ENCODE measurements at places on chromosomes 11 and 22.

DNA sequence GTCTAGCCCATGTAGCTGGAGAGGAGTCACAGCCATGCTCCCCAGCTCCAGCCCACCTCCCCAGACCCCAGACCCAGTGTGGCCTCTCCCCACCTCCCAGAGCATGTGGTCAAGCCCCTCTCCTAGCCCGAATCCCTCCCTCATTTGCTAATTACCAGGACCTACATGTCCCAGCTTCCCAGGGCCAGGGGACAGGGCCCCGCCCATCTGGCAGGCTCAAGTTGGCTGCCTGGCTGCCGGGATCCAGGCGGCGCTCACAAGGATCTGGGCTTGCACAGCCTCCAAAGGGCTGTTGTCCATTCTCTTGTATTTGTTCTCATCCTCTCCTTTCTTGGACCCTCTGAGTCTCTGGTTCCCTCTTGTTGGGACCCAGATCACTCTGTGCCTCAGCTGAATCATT lies 4.6 kb upstream of the MIF start:
- no peak for DNase-seq

- no peak for DNase-seq
Observed at GRCh38 chr11:119795690-119796089, 66.7 kb upstream of the NECTIN1 start.

DNA sequence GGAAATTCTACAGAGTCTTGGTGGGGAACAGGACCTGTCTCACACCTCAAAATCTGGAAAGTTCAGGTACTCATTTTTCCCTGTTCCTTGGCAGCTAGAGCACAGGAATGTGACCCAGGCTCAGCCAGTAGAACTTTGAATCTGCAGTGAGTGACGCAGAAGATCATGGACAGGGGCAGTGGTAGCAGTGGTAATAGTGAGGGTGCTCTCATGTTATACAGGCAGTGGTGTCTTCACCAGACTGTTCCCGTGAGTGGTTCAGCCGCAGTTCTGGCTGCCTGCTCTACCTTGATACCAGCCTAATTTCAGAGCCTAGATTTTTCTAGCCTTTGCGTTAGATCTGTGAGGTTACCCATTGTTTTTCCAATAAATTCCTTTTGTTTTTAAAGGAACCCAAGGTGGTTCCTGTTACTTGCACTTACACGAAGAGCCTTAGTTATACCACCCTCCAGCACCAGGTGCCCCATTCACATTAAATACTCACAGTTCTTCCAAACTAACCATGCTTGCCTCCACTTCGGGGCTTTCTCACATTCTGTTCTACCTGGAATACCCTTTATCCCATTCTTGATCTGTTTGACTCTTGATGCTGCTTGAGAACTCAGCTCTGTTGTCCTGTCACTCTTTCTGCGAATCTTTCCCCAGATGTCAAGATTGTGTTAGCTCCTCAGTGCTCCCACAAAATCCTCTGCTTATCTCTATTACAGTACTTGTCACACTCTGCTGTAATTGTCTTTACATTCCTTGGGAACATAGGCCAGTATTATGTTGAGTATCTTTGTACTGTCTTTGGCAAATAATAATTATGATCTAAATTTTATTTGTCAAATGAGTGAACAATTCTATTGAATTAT lies 47.8 kb downstream of the SWAP70 start:
- DNase-seq, result peak; percentile 24

DNA sequence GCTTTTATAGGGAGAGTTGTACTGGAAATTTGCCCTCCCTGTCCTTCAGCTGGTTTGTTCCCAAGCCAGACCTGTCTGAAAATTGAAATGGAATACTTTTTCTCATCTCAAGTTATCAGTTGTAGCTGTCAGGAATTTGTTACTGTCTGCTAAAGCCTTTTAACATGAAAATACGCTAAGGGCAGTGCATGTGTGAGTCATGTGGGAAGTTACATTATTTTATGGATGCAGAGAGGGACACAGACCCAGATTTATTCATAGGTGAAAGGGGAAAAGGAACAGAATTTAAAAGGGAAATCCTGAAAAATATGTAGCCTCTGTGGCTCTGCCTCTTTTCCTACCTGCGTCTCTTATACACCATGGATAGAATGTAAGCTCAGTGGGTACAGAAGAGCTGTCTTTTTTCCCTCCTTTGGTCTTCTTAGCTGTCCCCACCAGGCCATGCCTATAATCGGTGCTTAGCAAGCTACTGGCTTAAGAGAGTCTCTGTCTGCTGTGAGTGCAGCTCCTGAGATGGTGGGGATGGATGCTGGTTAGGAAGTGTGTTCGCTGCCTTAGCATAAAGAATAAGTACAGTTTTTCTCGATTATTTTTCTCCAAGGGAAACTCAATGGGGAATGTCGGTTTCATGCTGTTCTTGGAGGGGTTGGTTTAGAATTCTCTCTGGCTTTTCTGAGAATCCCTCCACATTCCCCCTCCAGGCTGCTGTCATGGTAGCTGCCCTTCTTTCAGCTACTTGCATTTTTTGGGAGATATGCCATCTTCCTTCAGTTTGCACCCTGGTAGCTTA lies 166.8 kb downstream of the TEAD1 start:
- DNase-seq, result no peak

- no peak for DNase-seq
Observed at GRCh38 chr22:46731246-46732040, 6.6 kb downstream of the CERK start.

DNA sequence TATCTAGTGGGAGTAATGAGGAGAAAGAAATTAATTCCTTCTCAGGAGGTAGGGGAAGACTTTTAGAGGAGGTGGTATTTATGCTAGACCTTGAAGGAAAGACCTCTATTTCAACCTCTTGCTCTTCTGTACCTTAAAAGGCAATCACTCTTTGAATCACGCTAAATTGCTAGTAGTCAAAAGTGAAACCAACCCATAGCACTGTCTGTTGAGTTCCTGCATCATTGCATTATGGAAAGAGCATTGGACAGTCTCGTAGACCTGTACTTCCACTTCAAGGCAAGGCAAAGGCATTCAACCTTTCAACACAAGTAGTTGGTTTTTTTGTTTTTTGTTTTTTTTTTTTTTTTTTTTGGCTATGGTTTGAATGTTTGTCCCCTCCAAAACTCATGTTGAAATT lies 770.4 kb downstream of the ETS1 start:
- DNase-seq, result no peak

DNA sequence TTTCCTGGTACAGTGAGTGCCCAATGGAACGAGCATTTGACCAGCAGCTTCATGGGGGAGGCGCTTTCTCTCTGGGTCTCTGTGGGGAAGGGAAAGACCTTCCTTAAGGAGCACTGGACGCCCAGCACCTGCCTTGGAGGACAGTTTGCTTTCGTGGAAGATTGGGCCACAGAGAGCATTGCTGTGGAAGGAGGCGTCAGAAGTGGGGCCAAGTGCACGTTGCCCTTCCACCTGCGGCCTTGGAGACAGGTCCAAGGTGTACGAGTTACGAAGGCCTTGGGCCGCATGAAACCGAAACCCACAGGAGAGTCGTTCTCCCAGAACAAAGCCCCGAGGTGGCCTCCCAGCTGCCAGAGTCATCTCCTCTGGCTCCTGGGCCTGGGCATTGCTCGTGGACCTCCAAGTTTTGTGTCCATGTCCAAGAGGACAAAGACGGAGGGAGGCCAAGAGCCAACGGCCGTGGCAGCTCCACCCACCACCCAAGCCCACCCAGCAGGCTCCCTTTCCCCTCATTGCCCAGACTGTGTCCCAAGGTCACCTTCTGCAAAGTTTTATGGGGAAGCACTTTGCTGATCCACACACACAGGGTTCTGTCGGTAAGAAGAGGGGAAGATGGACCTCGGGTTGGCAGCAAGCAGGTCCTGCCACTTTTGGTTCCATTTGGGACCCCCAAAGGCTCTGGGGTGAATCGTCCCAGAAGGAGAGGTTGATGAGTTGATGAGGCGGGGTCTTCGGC lies 5.8 kb upstream of the NLRP6 start:
- no peak for DNase-seq

- DNase-seq, result no peak
Observed at GRCh38 chr11:8717876-8718753, 35.5 kb downstream of the RPL27A start.

- peak; percentile 49 for DNase-seq
Observed at GRCh38 chr11:133928628-133929059, 28.1 kb downstream of the IGSF9B start.

GRCh38 chr11:43790444-43790794 lies 90.2 kb upstream of the ALKBH3 start:
- no peak for DNase-seq

DNA sequence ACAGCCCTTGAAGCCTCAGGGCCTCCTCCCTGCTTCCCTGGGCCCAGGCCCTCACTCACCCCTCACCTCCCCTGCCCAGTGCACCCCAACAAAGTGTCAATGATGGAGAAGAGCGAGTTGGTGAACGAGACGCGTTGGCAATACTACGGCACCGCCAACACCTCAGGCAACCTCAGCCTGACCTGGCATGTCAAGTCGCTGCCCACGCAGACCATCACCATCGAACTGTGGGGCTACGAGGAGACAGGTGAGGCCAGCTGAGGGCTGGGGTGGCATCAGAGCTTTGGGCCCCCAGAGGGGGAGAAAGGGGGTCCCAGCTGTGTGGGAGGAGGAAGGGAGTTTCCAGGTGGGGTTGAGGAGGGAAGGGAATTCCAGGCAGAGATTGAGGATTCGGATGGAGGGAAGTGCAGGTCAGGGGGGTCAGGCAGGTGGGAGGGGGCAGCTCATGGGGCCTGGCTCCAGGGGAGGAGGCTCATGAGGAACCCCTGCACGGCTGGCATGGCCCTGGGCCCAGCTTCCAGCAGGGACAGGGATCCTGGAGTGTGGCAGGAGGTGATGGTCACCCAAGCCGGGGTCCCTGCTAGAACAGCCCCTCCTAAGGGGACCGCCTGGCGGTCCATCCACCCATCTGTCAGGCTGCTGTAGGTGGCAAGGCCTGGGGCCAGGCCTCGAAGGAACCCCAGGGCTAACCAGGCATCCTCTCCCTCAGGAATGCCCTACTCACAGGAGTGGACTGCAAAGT lies 2.9 kb downstream of the SUSD2 start:
- DNase-seq, result no peak

DNA sequence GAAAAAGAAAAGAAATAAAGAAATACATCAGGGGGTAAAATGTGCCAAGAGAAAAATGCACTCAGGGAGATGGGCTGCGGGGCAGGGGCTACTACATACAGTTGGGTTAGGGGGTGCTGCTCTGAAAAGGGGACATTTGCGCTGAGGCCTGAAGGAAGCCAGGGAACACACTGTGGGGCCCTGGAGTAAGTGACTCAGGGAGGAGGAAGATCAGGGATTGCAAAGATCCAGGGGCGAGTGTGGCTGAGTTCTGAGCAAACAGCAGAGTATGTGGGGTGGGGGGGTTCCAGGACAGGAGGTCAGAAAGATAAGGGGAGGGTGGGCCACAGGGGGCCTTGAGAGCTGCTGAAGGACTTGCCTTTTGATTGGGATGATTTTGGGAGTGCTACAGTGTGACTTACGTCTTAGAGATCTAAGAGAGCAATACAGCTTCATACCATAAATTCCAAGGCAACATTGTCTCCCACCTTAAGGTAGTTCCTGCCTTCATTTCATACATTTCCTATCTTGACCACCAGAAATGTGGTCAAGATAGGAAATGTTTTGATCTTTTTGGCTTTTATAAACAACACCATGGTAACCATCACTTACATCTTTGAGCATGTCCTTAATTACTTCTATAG lies 5.8 kb downstream of the A4GALT start:
- no peak for DNase-seq

- no peak for DNase-seq
Observed at GRCh38 chr11:78066471-78066870, 2.8 kb downstream of the THRSP start.

DNA sequence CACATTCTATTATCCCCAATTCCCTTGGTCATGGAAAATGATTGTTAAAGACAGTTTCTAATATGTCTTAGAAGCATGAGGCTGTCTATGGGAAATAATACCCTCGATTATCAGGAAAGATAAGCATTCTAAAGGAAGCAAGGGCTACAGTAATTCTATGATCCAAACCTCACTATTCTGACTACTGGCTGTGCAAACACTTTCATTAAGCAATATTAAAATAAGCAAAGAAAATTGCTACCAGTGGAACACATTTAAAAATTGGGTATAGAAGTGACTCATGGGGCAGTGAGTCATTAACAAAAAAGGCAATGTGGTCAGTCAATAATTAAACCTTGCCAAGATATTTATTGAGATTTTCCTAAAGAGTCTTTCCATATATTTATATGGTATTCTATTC lies 1415.2 kb upstream of the TENM4 start:
- DNase-seq, result no peak

- no peak for DNase-seq
Observed at GRCh38 chr11:127656116-127656836, 655.7 kb upstream of the KIRREL3 start.

- peak; percentile 55 for DNase-seq
Observed at GRCh38 chr11:61541598-61541997, 33.0 kb downstream of the LRRC10B start.

- DNase-seq, result no peak
Observed at GRCh38 chr11:35330931-35331330, 88.4 kb downstream of the SLC1A2 start.

- DNase-seq, result no peak
Observed at GRCh38 chr11:110434952-110435779, 5.4 kb downstream of the FDX1 start.

GRCh38 chr11:73072935-73073481 lies 69.1 kb downstream of the FCHSD2 start:
- peak; percentile 47 for DNase-seq

- DNase-seq, result no peak
Observed at GRCh38 chr22:24128631-24129262, 52.5 kb upstream of the SUSD2 start.

- no peak for DNase-seq
Observed at GRCh38 chr11:120109531-120109930, 28.4 kb downstream of the TRIM29 start.

DNA sequence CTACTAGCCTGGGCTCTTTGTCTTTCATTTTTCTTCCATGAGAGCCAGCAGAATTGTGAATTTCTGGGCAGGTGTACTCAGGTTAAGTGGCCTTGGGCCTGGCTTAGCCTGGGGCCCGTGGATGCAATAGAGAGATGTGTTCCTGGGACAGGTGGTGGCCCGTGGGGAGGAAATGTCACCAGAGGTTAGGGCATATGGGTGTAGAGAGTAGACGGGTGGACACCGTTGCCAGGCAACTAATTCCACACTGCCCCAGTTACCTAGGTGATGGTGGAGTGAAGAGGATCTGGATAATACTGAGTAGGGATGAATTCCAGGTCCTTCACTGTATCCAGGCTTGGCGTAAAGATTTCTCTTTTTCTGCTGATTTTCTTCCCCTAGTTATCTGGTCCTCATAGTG lies 175.0 kb downstream of the INSC start:
- no peak for DNase-seq

- DNase-seq, result no peak
Observed at GRCh38 chr11:71530602-71531001, 3.5 kb downstream of the KRTAP5-7 start.

GRCh38 chr22:35638410-35638809 lies 9.8 kb upstream of the APOL6 start:
- no peak for DNase-seq

- peak; percentile 92 for DNase-seq
Observed at GRCh38 chr22:37561212-37562048, 1.1 kb downstream of the CDC42EP1 start.

Data from KBM-7 (cell line).